ENCODE measurements at places on chromosomes 1 and 21.

GRCh38 chr1:206723462-206723804 lies 38.7 kb downstream of the MAPKAPK2 start:
- DNase-seq: no peak

GRCh38 chr1:155051342-155051776 lies 243 bp downstream of the ADAM15 start:
- DNase-seq: no peak

GRCh38 chr1:104868794-104869193 lies 1119.1 kb downstream of the AMY1C start:
- no peak for DNase-seq

DNA sequence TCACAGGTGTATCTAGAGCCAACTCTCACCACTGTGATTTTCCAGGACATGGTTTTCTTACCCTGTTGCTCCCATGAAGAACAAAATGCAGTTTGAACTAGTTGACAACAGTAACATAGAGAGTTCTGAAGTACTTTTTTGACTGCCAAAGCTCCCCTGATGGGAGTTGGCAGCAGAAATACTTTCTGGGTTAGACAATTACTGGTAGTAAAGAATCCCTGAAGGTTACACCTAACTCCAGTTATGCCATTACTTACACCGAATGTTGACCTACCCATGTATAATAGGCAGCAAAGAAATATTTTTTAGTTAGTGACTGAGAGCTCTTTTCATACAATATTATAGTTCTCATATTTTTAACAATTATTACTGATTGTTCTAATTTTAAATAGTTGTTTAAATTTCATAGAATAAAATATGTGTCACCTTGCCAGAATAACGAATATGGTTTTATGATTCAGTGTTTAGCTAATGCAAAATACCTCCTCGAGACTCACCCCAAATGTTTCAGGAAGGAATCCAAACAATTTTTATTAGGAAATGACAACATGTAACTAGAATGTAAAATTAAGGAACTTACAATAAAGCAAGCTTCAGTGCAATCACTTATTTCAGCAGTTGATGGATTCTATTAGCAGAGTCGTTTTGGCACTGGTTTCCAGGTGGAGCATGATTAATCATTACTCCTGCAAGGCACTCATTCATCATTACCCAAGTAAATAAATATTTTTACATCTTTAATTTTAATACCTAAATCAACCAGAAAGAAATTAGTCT lies 237.6 kb downstream of the MRPL39 start:
- DNase-seq: no peak
